ENCODE measurements at places on chromosomes 13 and 19.

GRCh38 chr13:114161644-114162532 is 17.2 kb upstream of the CFAP97D2 start:
- DNase-seq: no peak

- DNase-seq: no peak
Measured at GRCh38 chr13:28685892-28686291, 27.0 kb downstream of the POMP start.

- DNase-seq: no peak
Measured at GRCh38 chr19:46350758-46351159, 3.9 kb downstream of the PPP5C start.

DNA sequence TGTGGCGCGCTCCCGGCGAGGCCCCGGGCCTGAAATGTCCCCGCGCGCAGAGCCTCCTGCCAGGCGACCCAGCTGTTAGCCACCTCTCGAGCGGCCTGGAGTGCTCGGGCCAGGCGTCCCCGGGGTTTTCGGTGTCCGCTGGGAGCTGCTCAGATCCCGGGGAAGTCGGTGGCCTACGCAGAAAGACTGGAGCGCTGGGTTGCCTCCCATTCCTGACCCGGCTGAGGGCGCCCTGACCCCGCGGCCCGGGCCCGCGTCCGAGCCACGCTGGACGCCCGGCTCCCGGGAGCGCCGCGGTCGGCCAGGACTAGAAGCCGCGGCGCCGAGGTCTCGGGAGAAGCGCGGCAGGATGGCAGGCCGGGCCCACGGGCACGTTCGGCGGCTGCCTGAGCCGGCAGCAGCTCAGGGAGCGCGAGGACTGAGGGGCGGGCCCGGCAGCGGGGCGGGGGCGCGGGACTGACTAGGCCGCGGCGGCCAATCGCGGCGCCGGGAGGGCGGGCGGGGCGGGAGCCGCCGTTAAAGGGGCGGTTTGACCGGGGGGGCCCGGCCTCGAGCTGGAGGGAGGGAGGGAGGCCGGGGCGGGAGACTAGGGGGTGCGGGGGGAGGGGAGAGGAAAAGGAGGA is 1.3 kb upstream of the ZIC2 start:
- DNase-seq: peak; percentile 93

All from NCI-H1694 treated with DMSO at 0.1 percent for 48 hours (cell line).